A673 (cell line): ENCODE measurements at places on chromosomes 6 and 20.

- DNase-seq: no peak
Measured at GRCh38 chr6:126826166-126826714, 292.2 kb upstream of the RSPO3 start.

GRCh38 chr20:17226410-17227218 is at the start of gene PCSK2:
TSS of gene PCSK2 (plus strand) at chr20:17227040. CDS start at chr20:17227306, 266 bp downstream.
- DNase-seq: peak; percentile 98

DNA sequence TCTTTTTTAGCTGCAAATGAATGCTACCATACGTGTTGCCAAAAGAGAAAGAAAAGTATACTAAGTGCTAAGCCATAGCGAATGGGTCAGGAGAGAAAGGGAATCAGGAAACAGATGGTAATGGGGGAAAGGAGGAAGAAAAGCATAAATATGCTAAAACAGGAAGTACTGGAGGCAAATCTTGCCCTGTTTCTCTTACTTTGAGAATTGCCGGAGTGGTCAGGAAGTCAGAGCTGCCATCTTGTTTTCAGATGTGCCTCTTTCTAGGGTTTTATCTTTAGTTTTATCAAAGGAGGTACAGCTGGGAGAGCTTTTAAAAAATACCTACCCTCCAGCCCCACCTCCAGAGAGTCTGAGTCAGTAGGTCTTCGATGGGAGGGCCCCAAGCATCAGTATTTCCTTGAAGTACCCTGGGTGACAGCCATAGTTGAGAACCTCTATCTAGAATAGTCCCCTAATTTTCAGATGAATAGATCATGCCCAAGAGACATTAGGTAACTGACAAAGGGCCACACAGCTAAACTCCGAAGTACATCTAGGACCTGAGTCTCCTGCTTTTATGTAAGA is 193.3 kb downstream of the CLIC5 start:
- no peak for DNase-seq

DNA sequence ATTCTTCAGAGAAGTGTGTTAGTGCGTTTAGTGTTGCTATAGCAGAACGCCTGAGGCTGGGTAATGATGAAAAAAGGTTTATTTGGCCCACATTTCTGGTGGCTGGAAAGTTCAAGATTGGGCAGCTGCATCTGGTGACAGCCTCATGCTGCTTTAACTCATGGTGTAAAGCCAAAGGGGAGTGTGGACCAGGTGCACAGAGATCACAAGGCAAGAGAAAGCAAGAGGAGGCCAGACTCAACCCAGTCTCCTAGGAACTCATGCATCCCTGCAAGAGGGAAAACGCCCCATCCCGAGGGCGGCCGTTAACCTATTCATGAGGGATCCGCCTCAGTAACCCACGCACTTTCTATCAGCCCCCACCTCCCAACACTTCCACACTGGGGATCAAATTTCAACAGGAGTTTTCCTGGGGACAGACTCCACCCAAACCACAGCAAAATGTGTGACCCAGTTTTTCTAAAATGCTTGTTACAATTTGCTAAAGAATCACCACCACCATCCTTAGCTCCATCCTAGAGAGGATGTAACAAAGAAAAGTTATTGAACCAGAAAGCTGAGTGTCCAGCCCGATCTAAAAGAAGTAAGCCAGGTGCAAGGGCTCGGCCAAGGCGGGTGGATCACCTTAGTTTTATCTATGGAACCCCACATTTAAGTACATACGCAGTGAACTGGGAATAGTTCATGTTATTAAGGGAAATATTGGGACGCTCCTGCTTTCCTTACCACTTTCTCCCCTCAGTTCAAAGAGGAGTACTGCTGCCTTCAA is 164.8 kb downstream of the QKI start:
- no peak for DNase-seq

GRCh38 chr6:132179955-132180354 is 221.3 kb downstream of the MOXD1 start:
- DNase-seq: no peak

- no peak for DNase-seq
Measured at GRCh38 chr20:45368221-45368980, 5.4 kb downstream of the SYS1 start.

- DNase-seq: no peak
Measured at GRCh38 chr6:11705069-11705468, 73.5 kb downstream of the ADTRP start.

DNA sequence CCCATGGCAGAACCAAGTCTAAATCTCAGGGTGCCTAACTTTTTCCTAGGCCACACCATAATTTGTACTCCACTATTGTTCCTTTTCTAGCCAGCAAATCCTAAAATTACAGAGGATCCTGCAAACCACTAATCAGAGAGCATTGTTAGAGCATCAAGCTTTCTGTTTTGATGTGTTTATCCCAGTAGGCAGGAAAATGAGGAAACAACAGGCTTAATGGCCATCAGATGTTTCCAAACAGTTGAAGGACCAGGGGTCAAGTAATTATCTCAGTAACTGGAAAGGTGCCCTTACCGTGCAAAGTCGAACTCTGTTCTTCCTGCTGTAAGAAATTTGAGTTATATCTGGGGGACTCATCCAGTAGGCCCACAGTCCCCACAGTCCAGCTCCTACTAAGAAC is 58.7 kb downstream of the RALY start:
- no peak for DNase-seq

DNA sequence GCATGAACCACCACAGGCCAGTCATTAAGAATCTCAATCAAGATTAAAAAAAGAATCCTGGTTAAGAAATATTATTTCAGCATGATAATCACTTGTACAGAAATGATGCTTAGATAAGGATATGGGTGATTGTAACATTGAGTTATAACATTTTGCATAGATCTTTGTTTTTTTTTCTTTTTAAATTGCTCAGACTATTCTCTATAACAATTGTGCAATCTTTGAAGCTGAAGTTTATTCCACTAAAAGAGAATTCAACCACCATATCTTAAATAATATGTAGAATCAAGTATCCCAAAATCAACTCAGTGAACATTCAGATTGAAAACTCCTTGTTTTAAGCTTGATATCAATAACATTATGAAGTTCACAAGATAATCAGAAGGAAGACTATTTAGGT is 663 bp upstream of the SMIM28 start:
- no peak for DNase-seq

- DNase-seq: no peak
Measured at GRCh38 chr6:160238761-160239751, 19.6 kb downstream of the SLC22A2 start.

- no peak for DNase-seq
Measured at GRCh38 chr20:5886788-5887187, 63.5 kb downstream of the TRMT6 start.

GRCh38 chr20:38156888-38157634 is 8.0 kb downstream of the TGM2 start:
- DNase-seq: no peak

DNA sequence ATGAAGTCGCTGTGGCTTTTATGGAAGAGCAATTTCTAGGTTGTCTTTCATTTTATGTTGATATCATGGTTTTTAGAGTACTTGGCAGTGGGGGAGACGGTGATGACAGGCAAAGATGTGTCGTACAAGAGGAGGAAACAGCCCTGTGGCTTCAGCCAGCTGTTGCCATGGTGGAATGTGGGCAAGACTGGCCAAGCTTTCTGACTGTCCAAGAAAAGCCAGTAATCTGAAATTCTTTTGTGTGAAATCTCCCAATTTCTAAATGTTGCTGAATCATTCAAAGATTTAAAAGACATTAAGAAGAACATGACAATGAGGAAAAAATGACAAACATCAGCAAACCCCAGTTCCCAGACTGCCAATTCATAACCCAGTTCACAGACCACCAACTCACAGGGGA is 23.1 kb downstream of the PFDN4 start:
- DNase-seq: no peak

DNA sequence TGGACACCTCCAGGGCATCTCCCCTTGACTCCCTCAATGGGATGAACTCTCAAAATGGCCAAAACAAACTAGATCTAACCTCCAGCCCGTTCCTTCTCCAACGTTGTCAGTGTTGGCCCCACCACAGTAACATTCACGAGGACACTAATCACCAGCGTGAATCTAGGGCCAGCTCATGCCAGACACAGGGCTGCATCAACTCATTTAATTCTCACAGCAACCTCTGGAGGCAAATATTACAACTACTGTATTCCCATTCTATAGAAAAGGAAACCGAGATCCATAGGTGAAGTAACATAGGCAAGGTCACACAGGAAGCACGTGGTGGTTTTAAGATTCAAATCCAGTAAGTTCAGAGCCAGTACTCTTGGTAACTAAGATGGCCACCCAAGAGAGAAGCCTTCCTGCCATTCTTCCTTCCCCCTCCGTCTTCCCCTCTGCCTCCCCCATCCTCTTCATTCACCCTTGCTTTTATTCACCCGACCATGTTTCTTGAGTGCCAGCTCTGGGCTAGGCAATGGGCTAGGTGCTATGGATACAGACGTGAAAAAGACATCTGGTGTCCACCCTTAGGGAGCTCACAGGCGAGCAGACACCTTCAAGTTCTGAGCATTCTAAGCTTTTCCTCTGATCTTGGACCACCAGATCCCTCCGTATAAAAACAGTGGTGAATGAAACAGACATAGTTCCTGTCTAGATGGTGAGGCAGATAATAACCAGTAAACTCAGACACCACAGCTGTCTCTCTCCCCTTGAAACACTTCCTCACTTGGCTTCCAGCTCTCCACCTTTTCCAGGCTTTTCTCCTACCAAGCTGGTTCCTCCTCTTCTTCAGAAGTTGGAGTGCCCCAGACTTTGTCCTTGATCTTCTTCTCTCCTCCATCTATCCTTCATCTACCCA is 9.6 kb downstream of the CCM2L start:
- DNase-seq: no peak

GRCh38 chr6:87590990-87591389 is 1.1 kb downstream of the ORC3 start:
- DNase-seq: no peak

DNA sequence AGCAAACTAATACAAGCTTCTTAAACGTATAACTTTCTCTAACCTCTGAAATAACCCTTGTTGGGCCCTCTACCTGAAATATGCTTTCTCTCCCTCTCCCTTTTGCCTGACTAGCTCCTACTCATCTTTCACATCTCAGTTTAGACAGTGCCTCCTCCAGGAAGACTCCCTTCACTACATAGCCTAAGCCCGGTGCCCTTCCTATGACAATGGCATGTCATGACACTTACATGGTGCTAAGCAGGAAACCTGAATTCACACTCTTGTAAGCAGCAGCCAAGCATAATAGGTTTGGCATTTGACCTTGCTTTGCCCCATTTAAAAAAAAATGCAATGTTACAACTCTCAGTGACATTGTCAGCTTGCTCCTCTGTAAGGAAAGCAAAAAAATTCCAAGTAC is 33.1 kb upstream of the FBXL4 start:
- DNase-seq: peak; percentile 11

- DNase-seq: peak; percentile 39
Measured at GRCh38 chr6:157669747-157670216, 153.3 kb upstream of the SNX9 start.

GRCh38 chr6:122289762-122290539 is 109.5 kb upstream of the HSF2 start:
- DNase-seq: peak; percentile 51

DNA sequence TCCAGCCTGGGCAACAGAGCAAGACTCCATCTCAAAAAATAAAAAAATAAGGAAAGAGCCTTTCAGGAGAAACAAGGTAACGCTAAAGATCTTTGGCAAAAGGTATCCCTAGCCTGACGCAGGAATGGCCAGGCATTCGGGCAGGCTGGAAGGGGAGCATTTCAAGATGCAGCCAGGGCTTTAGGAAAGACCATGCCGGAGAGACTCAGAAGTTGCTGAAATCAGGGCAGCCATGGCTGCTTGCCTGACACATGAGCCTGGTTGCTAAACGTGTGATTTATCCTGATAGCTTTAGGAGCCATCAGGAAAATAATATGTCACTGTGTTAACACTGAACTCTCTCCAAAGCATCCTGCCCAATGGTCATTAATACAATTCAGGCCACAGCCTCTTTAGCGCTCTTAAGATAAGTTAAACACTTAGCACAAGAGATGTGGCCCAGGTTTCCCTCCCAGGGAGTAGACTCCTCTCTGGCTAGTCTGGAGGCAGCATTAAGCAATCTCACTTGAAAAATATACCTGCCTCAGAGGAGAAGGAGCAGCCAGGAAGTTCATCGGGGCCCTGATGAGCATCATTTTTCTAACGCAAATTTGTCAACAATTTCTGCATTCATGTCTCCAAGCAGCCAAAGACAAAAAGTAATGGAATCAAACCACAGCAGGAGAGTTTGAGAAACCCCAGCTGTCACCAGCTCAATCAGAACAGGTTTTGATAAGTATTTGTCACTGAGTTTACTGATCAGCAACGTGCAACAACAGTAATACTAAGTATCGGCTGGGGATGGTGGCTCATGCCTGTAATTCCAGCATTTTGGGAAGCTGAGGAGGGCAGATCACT is 200.0 kb downstream of the ZMYND8 start:
- DNase-seq: no peak

DNA sequence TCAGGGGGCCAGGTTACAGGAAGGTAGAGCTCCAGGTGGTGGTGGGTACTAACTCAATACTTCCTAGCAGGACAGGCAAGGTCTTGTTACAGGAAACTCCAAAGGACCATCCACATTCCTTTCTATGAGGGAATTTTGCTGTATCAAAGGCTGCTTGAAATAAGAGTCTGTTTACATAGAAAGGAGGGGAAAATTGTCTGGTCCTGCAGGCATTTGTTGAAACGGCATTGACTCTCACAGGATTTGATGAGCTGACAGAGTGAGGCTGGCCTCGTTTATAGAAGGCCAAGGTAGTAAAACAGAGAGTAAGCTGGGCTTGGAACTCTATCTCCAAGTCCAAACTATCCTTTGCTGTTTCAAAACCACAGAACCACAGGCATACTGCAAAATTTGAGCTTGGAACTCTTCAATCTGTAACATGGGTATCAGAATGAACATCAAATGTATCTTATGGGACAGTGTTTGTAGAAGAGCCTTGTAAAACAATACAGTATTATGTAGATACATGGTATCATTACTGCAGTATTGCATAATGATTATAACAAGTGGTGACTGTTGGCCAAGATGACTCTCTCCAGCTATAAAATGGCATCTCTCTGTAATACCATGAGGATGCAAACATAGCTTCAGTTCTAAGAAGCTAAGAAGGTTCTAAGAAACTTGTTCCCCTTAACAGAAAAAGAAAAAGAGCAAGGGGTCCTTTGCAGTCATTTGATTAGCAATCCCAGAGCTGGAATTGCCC is 61.5 kb downstream of the TRAM2 start:
- no peak for DNase-seq

DNA sequence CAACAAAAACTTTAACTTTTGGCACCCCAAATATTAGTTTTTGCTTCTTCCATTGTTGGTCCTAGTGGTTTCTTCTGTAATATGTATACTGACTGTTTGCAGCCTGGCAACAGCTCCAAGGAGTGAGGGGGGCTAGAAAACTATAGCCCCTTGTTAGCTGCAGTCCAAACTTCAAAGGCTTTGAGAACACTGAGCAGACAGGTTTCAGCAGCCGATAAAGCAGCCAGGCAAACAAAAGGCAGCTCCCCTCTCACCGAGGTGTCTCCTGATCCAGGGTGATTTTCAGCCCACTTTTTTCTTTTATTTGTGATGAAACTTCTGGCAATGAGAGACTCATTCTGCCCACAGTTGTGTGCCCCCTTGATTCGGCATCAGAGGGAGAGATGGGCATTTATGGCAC is 80.7 kb downstream of the OLIG3 start:
- no peak for DNase-seq

- peak; percentile 53 for DNase-seq
Measured at GRCh38 chr6:22421198-22421597, 124.4 kb upstream of the PRL start.

GRCh38 chr6:1208876-1209275 is 103.0 kb upstream of the FOXQ1 start:
- no peak for DNase-seq

GRCh38 chr6:119483908-119484307 is 134.3 kb upstream of the MAN1A1 start:
- no peak for DNase-seq
